Left colon (tissue), 2 donors: ENCODE measurements at places on chromosomes 1 and 21. TPM values are rescaled to one million over a fixed set of nuclear protein-coding genes. Genes with fewer than 3 reads are reported as not detected.

DNA sequence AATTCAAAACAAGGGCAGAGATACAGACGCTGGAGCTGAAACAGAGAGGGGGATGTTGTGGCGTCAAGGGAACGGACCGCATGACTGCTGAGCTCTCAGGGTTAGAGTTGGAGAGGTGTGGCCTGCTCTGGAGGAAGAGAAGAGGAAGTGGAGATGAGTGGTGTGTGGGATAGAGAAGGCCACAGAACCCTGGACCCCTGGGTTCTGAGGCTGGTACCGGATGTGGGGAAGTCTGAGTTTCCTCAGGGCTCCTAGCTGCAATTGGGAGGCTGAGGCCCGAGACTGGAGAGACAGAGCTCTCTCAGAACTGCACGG, 1.8 kb downstream of the BCAN start:
- no peak for DNase-seq

DNA sequence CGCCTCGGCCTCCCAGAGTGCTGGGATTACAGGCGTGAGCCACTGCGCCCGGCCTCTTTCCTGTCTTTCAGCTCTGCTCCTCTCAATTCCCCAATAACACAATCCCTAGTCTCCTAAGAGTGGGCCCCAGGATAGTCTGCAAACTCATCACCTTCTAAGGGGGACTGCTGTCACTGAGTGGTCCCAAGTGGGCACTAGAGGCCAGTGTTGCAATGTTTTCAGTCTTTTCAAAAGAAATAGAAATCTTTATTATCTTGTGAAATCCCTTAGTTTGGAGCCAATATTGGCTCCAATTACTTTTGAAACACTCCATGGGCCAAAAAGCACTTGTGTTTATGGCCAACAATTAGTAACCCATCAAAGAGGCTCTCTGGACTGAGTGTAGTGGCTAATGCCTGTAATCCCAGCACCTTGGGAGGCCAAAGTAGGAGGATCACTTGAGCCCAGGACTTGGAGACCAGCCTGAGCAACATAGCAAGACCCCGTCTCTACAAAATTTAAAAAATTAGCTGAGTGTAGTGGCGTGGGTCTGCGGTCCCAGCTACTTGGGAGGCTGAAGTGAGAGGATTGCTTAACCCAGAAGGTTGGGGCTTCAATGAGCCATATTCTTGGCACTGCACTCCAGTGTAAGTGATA, 28.6 kb upstream of the ZNF697 start:
- no peak for DNase-seq

GRCh38 chr1:16109571-16109970, 36.1 kb upstream of the FAM131C start:
- no peak for DNase-seq

GRCh38 chr21:24852610-24853195, 754.6 kb downstream of the MRPL39 start:
- DNase-seq = no peak

DNA sequence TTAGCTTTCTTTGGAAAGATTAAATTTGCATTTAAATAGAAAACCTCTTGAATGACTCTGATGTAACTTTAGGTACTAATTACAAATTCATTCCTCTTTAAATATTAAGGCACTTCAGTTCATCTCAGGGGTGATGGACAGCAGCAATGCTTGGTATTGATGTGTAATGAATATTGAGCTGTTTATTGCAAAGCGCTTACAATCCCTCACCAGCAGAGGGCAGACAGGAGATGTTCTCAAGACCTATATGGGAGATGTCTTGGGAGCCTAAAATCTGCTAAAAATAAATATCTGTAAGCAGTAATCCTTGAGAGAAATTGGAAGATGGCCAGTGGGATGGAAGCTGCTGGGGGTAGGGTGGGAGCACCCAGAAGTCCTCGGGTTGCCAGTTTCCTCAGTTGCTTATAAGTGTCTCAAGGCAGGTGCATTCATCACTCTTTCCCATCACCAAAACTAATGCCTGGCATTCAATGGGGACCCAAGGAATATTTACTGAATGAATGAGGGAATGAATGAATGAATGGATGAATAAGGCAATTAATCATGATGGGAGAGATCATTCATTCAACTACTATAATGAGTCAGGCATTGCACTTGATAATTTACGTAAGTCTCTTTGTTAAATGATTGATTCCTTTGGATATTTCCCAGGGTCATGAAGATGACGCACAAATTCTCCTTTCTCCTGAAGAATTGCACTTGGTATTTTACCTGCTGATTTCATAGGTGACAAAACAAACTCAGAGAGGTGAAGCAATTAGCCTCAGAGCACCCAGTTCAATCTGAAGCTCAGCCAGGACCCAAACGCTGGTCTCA, 2.3 kb downstream of the KLHDC8A start:
- no peak for DNase-seq

DNA sequence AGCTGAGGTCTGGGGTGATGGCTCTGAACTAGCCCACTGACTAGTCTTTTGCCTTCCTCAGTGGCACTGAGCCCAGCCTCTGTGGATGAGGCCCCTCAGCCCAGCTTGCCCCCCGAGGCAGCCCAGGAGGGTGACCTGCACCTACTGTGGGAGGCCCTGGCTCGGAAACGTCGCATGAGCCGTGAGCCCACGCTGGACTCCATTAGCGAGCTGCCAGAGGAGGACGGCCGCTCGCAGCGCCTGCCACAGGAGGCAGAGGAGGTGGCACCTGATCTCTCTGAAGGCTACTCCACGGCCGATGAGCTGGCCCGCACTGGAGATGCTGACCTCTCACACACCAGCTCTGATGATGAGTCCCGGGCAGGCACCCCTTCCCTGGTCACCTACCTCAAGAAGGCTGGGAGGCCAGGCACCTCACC, 87.8 kb downstream of the TRIM11 start:
- DNase-seq = no peak

DNA sequence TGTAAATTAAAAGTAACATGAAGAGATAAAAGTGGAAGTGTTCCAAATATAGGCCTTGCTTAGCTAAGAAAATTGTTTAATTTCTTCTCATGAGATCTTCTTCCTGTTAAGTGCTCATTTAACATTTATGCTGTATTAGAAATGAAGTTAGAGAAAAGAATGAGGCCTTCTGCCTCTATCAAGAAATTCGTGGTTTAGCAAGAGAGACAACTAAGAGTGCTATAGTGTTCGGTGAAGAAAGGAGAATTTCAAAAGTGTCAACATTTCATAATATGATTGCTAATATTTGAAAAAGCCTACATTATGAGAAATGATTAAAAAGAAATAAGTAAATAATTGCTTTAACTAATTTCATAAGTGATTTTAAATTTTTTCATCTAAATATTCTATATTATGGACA, 18.8 kb upstream of the MNDA start:
- DNase-seq = no peak

DNA sequence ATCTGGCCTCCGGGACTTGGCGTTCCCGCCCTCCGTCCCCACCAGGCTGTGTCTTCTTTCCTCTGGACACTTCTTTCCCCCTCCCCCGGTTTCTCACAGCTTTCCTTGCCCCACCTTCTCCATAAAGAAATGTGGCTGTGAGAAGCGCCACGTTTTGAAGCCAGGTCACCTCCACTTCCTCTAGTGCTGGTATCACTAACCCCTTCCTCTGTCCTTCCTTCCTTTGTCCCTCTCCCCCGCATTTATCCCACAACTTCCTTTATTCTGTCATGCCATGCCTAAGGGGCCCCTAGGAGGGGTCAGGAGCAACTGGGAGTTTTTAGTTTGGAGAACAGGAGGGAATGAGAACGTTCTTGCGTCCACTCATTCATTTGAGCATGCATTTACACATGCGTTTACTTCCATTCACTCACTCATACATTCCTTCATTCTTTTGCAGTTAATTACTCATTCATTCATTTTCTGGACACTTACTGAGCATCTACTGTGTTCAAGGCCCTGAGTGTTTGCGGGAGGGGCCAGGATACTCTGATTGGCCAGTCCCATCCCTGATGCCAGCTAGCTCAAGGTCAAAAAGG, 5.0 kb upstream of the ACOT11 start:
- no peak for DNase-seq

DNA sequence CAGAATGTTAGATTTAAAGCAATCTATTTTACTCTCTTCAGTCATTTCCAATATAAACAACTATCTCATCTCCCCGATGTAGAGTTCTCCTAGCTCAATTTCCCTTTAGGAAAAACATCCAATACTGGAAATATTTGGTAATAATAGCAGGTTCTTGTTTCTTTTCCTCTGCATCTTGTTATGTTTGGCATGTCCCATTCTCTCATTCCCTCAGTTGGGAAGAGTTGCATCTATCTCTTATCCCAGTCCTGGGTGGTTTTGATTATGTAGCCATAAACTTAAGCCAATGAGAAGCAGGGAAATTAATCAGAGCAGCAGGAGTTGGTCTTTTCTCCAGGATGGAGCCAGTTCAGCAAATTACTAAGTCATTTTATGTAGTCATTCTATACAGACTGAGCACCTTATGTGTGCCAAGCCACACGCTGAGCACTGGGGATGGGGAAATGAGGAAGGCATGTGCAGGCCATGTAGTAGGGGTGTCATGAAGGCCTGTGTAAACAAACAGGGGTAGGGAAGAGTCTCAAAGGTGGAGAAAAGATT, 418.2 kb upstream of the NFIA start:
- no peak for DNase-seq

DNA sequence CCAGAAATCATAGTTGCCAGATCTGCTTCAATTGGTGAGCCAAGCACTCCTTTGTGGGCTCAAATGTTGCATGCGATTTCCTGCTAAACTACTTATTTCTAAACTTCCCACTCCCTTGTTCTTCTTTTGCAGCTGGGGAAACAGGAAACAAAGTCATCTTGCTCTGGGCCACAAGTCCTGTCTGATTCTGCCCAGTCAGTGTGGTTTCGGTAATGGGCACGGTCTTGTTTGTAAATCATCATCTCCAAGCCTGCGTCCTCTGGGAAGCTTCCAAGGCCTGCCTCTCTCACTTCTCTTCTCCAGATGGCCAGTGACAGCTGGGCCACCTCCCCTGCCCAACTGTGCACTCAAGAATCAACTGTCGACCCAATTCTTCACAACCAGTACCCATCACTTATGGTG, 4.4 kb downstream of the S100A8 start:
- DNase-seq = peak; percentile 16

DNA sequence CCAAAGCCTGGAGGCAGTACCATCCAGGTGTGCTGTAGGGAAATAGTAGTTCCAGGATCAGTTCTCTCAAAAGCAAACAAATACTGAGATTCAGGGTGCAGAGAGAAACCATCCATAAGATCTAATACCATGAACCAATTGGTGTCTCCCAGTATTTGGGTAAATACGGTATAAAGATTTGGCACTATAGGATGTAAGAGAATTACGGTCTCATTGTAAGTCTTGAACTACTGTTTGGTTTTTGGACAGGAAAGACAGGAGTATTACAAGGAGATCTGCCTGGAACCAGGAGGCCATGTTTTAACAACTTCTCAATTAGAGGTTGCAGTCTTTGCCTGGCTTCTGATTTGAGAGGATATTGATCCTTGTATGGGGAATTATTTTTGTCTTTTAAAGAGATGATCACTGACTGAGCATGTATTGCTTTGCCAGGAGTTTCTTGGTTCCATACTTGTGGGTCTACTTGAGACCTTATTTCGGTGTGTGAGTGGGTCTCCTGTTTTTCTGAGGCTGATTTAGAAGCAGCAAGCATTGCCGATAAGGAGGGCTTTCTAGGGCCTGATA, 10.2 kb downstream of the AADACL4 start:
- DNase-seq = no peak

DNA sequence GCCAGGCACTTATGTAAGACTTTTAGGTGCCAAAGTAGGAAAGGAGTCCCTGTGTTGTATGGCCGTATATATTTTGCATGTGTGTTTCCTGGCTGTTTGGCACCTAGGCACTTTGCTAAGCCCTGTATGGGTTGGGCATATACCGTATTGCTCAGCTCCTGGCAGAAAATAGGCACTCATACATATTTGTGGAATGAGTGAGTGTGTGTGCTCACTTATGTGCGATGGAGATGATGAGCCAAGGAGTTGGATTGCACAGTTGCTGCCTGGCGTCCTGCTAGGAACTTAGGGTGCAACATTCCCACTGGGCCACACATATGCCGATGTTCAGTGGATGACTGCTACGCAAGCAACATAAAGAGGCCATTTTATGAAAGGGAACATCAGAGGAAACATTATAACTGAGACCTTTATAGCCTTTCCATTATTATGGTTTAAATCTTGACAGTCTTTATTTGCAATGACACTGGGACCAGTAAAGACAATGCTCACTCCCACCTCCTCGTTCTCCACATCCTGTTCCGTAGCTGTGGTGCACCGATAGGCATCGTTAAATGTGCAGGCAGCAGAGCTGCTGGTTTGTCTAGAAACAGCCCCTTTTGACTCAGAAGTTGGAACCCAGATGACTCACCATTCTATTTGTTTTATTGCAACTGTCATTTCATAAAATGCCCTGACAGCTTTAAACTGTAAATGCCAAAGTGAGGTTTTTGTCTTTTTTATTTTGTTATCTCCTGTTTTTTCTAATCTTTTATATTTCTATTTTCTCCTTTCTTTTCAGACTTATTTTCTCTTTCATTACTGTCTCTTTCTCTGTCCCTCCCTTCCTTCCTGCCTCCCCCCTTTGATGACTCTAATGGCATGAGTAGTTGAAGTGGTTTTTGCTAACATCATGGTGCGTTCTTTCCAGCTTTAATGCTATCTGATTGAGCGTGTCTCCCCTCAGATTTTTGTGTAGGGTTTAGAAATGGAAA, 36.1 kb downstream of the PEX14 start:
- no peak for DNase-seq

GRCh38 chr1:180923887-180924286, 11.2 kb downstream of the KIAA1614 start:
- no peak for DNase-seq

DNA sequence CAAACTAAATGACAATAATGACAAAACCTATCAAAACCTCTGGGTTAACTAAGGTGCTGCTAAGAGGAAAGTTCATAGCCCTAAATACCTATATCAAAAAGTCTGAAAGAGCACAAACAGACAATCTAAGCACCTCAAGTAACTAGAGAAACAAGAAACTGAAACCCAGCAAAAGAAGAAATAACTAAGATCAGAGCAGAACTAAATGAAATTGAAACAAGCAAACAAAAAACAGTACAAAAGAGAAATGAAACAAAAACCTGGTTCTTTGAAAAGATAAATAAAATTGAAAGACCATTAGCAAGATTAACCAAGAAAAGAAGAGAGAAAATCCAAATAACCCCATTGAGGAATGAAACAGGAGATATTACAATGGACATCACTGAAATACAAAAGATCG, 44.8 kb upstream of the KIAA0040 start:
- DNase-seq = no peak

DNA sequence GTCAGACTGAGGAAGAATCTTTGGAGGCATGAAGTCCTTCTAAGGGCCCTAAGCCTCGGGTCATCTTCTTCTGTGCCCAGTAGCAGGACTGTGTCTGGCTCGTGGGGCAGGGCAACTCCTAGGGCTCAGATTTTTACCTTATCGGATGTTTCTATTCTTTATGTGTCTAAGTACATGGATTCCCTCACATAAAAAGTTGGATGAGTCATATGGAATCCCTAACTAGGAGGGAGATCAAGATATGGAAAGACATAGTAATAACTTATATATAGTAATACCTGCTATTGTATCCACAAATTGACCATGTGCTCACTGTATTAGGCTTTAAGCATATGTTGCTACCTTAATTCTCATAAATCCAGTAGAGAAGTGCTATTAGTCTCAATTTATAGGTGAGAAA, 364.5 kb upstream of the CAMK1G start:
- DNase-seq = no peak

OR2G6 gene
- total RNA-seq = not detected

TNFSF18 gene
- total RNA-seq = not detected

LAMTOR2 gene
- 70.6 TPM for total RNA-seq

PRR9 gene
- not detected for total RNA-seq

C1orf105 gene
- total RNA-seq = not detected
